ENCODE measurements at places on chromosomes 11 and 22. TPM values are rescaled to one million over a fixed set of nuclear protein-coding genes. Genes with fewer than 3 reads are reported as not detected.

DNA sequence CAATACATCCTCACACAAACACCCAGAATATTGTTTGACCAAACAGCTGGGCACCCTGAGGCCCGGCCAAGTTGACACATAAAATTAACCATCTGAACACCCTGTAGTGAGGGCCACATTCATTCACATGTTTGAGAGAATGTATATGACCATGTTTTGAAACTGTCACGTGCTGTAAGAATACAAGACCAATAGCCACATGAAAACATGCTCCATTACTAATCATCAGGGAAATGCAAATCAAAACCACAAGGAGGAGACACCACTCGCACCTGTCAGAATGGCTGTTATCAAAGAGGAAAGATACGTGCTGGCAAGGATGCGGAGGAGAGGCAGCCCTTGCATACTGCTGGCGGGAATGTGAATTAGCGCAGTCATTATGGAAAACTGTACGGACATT, 38.3 kb upstream of the IGSF9B start:
- no peak for DNase-seq

DNA sequence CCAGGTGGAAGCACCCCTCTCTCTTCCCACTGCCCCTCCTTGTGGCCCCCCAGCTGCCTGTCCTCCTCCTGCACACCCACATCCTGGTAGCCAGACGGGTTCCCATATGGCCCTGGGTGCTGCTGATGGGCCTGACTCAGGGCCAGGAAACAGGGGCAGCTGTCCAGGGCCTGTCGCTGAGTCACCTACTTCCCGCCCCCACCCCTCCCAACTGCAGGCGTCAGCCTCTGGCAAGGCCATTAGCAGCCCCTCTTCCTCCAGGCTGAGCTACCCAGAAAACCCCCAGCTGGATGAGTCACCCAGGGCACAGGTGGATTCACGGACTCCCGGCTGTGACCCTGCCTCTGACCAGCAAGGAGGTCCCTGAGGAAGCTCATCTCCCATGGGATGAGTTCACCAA, 6.9 kb upstream of the GAL start:
- DNase-seq: peak; percentile 29

CREB3L1 gene
- total RNA-seq: 1.9 TPM

GRCh38 chr11:7098235-7098832, 9.5 kb downstream of the RBMXL2 start:
- peak; percentile 10 for DNase-seq

GRCh38 chr11:15651816-15652215, 537.1 kb downstream of the INSC start:
- DNase-seq: no peak

CARD16 gene
- total RNA-seq: 37.5 TPM

- peak; percentile 55 for DNase-seq
Observed at GRCh38 chr22:46088541-46089311, 61.6 kb upstream of the PPARA start.

NCF4 gene
- total RNA-seq: not detected

DKK3 gene
- 287 TPM for total RNA-seq

LARGE2 gene
- not detected for total RNA-seq

DNA sequence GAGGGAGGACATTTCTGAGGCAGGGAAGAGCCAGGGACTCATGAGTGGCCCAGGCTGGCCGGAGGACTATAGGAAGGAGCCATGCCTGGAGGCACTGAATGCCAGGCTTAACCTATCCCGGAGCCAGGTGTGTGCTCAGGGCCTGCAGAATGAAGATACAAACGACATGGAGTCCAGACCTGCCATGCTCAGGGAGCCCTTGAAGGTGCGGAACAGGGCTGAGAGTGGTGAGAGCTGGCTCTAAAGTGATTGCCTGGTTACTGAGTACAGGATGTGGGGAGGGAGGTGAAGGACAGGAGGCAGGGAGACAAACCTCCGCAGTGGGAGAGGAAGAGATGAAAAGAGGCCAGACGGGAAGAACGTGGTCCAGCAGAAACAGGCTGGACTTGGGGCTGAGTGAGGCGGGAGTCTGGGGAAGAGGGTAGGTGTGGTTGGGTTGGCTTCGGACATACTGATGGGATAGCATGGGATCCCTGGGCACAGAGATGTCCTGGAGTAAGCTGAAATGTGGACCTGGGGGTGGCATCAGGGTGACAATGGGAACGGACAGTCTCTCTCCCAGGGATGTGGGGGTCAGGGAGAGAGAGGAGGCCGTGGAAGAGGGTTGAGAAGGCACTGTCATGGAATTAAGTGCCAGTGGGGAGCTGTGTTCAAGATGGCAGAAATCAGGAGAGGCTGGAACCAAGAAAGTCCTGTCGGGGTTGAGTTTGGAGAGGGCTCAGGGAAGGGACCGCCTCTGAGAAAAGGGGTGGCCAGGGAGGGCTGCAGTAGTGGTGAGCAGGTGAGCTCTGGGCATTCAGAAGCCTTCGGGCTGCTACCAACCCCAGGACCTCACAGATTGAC, 1.5 kb upstream of the ANKRD13D start:
- no peak for DNase-seq

GRCh38 chr22:44620841-44621257, 81.2 kb upstream of the PRR5 start:
- no peak for DNase-seq

DNA sequence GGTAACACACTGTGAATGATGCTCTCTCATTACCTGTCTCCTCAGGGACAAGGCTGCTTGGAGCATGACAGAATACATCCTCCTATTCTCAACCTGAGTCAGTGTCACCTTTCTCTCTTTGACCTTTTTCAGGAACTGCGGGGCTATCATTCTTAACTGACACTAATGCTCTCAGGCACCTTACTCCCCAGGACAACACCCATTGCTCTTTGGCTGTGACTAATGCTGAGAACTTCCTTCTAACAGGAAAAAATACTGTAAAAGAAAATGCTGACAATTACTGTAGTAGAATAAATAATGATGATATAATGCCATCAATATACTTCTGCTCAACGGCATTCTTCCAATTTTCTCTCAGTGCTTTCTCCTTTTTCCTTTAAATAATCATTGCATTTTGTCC, 2082.7 kb upstream of the RAG2 start:
- DNase-seq: no peak

DNA sequence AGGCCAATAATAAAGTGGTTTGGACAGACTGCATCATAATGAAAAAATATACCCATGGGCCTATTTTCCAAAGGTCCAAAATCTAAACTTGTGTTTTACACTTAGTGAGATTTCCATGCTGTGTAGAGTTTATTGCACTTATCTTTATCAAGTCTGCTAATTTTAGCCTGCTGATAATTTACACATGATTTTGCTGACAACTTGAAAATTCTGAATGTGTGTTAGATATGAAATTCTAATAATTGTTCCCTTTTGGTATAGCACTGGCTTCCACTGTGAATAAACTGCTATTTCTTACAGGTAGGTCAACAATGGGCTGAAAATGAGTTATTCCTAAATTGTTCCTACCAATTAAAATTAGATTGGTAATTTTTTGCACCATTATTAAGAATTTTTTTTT, 589.1 kb upstream of the ANO3 start:
- no peak for DNase-seq

- no peak for DNase-seq
Observed at GRCh38 chr11:73216465-73216864, 1.6 kb upstream of the P2RY2 start.
